ENCODE measurements at places on chromosomes 7 and 10. TPM values are rescaled to one million over a fixed set of nuclear protein-coding genes. Genes with fewer than 3 reads are reported as not detected.

The RAMP3 gene
- total RNA-seq: not detected

The RPEL1 gene
- 0.17 TPM for total RNA-seq

The CYP26C1 gene
- total RNA-seq: 0.02 TPM

The BMI1 gene
- 116 TPM for total RNA-seq

The MBL2 gene
- not detected for total RNA-seq

The CRPPA gene
- total RNA-seq: 0.26 TPM

The IL2RA gene
- not detected for total RNA-seq

The TRIM24 gene
- total RNA-seq: 18.8 TPM

The ELAPOR2 gene
- total RNA-seq: 1.2 TPM

The COL17A1 gene
- total RNA-seq: 2.4 TPM

The HPS6 gene
- 39.7 TPM for total RNA-seq

The SPDYE16 gene
- total RNA-seq: not detected

The MBLAC1 gene
- 1.4 TPM for total RNA-seq

The DOCK1 gene
- 29.8 TPM for total RNA-seq

The GPC2 gene
- 7.4 TPM for total RNA-seq

The CYP3A5 gene
- 1.9 TPM for total RNA-seq
